H4 (cell line): ENCODE measurements at places on chromosomes 5 and 9. TPM values are rescaled to one million over a fixed set of nuclear protein-coding genes. Genes with fewer than 3 reads are reported as not detected.

Gene IL9
- total RNA-seq, result not detected in 2 replicates

Gene UBE2B
- 36.0 and 43.8 TPM in 2 replicates for total RNA-seq

Gene N4BP3
- total RNA-seq, result 0.25 and 0.39 TPM in 2 replicates

Gene LCN1
- total RNA-seq, result not detected in 2 replicates

Gene SPINK7
- not detected in 2 replicates for total RNA-seq

Gene EPB41L4A
- total RNA-seq, result 0.87 and 2.3 TPM in 2 replicates

Gene TPRN
- 1.2 and 3.4 TPM in 2 replicates for total RNA-seq

Gene GABRA1
- total RNA-seq, result 0.62 and 2.4 TPM in 2 replicates

Gene BARHL1
- total RNA-seq, result not detected in 2 replicates

Gene GNAQ
- total RNA-seq, result 17.5 and 20.6 TPM in 2 replicates

Gene SUSD3
- total RNA-seq, result not detected in 2 replicates

Gene FOXI1
- not detected in 2 replicates for total RNA-seq

Gene CD14
- total RNA-seq, result not detected in 2 replicates

Gene GARIN3
- total RNA-seq, result not detected in 2 replicates

Gene RGS7BP
- total RNA-seq, result not detected in 2 replicates

Gene PHYHD1
- total RNA-seq, result not detected in 2 replicates

Gene TCOF1
- 23.6 and 32.9 TPM in 2 replicates for total RNA-seq

Gene CCL27
- not detected in 2 replicates for total RNA-seq

Gene OR13C3
- total RNA-seq, result not detected in 2 replicates

Gene SV2C
- total RNA-seq, result 0.04 TPM in 1 of 2 replicates, not detected in the other

Gene C5orf46
- total RNA-seq, result 1.0 and 5.2 TPM in 2 replicates

Gene CER1
- total RNA-seq, result not detected in 2 replicates

Gene NADK2
- 25.9 and 30.4 TPM in 2 replicates for total RNA-seq

Gene PCDHGC5
- total RNA-seq, result 0.06 and 0.18 TPM in 2 replicates

Gene SURF6
- total RNA-seq, result 7.4 and 8.9 TPM in 2 replicates
